NCI-H2107 (cell line): ENCODE measurements at places on chromosomes 1 and 21.

- no peak for DNase-seq
These were observed 14.2 kb downstream of the ETV3L start for GRCh38 chr1:157085421-157085820.

DNA sequence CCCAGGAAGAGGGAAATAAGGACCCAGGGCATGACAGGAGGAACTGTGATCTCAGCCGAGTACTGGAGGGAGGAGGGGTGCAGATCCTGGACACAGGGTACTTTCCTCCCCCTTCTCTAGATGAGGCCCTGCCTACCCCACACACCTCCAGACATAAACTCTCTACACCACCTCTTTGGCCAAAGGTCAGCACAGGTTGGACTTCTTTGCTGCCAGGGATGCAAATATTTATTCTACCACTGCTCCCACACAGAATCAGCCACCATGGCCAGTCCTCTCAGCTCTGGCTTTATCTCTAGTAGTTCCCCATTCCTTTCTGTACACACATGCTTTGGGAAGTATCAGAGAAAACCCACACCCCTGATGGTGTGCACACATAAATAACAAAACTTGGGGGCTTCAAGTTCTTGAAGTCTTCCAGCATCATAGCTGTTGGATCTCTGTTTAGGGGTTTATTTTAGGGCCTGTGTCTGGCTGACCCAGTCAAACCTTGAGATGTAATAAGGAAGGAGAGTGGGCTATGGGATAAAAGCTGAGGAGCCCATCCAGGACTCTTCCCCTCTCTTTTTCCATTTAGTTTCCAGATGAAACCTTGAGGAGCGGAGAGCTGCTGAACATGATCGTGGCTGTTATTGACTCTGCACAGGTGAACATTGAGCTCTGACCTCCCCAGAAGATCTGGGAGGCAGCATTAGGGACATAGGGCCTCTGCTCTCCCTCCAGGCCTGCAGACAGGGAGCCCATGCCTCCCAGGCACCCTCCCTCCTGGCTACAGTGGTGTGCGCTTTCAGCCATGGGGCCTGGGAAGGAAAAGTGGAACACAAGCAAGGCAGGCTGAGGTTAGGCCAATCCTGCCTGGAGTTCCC, 6.7 kb upstream of the SLC27A3 start:
- DNase-seq, result no peak

DNA sequence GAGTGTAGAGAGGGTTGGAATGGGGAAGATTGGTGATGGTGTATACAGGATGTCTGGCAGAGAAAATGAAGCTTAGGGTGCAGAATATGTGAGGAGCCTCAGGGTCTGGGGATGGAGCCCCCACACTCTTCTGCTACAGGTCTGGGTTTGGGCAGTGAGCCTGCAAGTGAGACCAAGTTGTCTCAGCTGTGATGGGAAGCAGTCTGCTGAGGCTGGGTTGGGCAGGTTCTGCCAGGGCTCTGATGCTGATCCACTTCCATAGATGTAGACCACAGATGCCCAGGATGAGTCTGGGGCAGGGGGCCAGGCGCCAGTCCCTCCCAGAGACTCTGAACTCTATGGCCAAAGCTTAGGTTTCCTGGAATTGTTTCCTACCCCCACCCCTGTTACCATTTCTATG, 516.9 kb downstream of the PTPRU start:
- DNase-seq, result no peak

- DNase-seq, result no peak
These were observed 21.2 kb upstream of the EYA3 start for GRCh38 chr1:28109639-28110038.

- DNase-seq, result no peak
These were observed 165.9 kb downstream of the PCBP3 start for GRCh38 chr21:45809421-45809820.

DNA sequence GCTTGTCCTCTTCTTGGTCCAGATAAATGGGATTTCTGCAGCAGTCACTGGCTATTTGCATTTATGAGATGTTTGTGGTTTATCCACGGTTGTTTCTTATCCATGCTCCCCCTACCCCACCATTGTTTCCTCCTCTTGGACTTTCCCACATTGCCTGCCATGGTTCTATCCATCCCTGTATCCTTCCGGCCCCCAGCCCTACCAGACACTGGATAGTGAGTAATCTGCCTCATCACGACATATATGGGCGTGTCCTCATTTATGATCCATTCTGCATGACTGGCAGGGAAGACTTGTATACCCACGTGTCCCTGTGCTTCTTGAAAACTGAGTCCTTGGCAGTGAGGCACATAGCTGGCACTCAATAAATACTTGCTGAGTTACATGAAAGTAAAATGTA, 40.1 kb downstream of the CACNA1S start:
- no peak for DNase-seq

- DNase-seq, result no peak
These were observed 18.0 kb upstream of the TRAPPC10 start for GRCh38 chr21:43994085-43994484.

GRCh38 chr1:195251900-195252299, 1356.3 kb downstream of the KCNT2 start:
- no peak for DNase-seq

DNA sequence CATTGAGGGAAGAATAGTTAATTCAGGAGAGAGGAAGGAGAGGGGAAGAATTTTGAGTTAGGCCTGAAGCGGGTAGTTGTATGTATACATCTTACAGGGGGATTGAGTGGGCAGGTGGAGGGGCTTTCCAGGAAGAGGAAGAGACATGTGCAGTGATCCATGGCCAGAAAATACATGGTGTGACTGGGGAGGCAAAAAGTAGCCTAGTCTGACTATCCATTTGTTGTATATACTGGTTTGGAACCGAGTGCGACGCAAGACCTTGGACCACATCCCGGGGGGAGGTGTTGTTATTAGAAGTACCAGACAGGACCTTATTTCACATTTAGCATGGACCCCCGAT, 158.3 kb downstream of the SDCCAG8 start:
- DNase-seq, result no peak

- DNase-seq, result no peak
These were observed 133.8 kb downstream of the CNIH3 start for GRCh38 chr1:224749916-224750315.

GRCh38 chr1:186559601-186560116, 98.7 kb upstream of the PDC start:
- no peak for DNase-seq

DNA sequence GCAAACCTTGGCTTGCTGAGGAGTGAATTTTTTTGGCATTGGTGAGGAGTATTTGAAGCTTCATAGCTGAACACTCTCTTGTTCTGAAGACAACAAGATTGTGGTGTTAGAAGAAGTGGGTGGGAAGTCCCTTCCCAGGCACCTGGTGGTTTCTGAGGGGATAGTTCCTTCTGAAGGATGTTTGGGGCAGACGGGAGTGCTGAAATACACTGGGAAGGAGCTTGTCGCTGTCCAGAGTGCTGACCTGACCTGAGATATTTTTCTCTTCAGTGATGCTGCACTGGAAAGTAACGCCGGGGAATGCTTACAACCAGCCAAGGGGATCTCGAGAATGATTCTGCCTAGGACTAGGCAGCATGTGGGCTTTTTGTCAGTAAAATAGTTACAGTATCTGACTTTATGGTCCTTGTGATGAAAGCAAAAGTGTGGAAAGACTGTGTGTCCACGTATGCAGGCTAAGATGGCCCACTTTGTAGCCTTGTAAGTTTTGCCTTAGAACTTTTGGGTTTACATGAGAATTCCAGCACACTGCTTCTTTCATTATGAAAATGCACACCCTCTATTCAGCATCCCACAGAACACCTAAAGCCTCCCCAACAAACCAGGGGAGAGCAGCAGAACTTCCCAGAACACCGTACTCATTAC, 33.1 kb upstream of the NFASC start:
- DNase-seq, result no peak

GRCh38 chr1:115651391-115651790, 9.6 kb downstream of the VANGL1 start:
- no peak for DNase-seq

- no peak for DNase-seq
These were observed 366.3 kb downstream of the TBX15 start for GRCh38 chr1:118621839-118622238.

DNA sequence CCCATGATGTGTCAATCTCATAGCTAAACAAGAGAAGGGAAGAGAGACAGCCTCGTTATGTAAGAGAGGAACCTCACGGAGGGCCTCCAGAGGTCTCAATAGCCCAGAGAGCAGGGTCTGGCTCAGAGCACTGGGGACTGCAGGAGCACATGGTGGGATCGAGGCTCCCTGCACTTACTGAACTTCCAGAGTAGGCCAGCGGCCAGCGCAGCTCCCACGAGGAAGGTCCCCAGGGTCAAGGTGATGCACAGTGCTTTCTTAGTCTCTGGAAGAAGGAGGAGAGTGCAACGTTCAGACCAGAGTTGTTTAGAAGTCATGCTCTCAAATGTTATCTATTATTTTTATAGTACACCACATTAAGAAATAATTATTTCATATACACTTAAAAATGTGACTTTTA, 18.6 kb downstream of the TMPRSS2 start:
- no peak for DNase-seq

DNA sequence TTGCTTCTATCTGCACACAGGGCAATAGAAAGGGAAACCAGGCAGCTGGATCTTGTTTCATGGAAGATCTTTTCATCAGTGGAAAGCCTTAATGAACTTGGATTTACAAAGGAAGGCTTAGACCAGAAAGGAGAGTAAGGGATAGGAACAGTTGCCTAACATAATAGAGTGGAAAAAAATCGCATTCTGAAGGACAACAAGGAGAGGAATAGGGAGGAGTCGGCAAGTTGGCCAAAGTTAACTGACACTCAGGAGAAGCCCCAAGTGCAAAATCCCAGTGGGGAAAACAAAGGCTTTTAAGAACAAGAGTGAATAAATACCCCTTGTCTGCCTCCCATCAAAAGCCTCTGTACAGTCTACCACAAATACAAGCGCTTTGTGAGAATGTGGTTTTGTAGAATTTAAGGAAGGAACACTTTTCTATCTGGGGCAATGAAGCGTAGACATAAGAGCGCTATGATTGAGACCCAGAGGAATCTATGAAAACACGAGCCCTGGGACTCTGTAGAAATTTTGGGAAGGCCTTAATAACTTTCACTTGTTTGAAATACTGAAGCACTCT, 74.1 kb downstream of the ZNF648 start:
- no peak for DNase-seq

GRCh38 chr1:39947260-39947659, 7.7 kb upstream of the MFSD2A start:
- DNase-seq, result no peak

GRCh38 chr1:161378014-161378413, 10.3 kb upstream of the CFAP126 start:
- no peak for DNase-seq

DNA sequence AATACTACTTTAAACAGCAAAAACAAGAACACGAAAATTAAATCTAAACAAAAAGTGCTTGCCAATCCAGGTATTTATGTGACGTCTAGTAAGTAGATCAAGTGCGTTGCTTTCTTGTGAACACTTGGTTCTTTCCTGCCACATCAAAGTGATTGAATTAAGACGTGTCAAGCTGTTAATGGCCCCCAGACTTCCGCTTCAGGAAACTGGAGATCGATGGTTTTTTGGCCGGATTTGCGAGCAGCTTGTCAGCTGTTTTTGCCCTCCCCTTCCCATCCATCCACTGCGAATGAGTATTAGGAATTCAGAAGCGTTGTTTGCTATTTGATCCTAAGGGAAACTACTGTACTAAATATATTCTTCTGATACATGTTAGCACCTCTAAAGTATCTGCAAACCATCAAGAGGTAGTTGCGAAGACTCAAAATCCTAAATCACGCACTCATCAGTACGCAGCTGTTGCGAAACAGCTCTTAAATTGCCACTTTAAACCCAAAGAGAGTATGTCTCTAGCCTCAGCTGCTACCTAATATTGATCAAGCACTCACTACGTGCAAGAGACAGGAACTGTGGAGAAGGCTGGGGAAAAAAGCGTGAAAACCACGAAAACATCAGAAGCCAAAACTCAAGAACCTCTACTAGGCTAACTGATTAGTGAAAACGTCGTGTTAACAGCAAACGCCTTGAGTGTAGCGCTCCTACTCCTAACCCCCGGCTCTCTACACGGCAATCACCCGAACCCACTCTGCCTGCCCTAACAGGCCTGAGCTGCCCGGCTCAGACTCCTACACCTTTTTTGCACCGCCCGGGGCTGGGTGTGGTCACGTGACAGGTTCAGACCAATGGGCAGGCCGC, 473 bp upstream of the BRDT start:
- no peak for DNase-seq

DNA sequence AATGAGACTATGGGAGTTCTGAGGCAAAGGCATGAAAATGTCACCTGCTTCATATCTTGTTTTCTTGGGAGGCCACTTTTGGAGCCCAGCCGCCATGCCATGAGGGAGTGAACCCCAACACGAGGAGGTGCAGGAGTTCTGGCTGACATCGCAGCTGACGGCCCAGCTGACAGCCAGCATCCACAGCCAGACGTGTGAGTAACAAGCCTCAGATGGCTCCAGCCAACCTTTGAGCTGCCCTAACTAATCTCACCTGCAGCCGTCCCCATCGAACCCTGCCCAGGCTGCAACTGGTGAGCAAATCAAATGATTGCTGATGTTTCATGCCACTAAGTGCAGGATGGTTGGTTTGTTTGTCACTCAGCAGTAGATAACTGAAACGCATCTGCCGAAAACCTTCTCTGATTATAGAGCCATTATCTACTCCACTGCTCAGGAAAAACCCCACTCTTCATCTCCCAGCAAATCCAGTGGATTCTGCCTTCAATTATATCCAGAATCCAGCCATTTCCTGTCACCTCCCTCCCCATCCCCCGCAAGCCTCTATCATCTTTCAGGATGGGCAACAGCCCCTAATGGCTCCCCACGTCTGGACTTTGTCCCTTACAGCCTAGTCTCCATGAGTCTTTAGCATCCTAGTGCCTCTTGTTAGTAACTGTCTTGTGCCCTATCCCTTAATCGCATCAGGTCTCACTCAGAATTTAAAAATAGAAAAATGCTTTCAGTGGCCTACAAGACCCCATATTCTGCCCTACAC, 18.5 kb upstream of the RAB4A start:
- no peak for DNase-seq

- DNase-seq, result no peak
These were observed 22.3 kb downstream of the ACTA1 start for GRCh38 chr1:229411434-229412055.

DNA sequence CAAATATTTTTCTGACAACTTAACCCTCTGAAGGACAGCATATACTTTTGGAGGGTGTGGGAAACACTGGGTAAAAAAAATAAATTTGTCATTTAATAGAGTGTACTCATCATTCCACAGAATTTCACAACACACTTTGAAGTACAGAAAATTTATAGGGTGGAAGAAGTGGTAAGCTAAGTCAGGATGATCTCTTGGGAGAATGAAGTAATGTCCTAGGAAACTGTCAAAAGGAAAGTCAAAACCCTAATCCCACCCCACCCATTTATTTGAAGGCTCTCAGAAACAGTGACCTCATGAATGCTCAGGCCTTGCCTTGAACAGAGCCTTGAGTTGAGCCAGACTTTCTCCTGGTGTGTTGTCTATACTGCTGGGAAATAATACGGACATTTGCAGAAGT, 7.3 kb upstream of the UAP1 start:
- no peak for DNase-seq

GRCh38 chr21:25369524-25370300, 237.6 kb downstream of the MRPL39 start:
- DNase-seq, result no peak
